ENCODE measurements at places on chromosomes 2 and 18.

- DNase-seq = no peak
Measured at GRCh38 chr2:11060376-11061169, 94.7 kb upstream of the SLC66A3 start.

- DNase-seq = no peak
Measured at GRCh38 chr2:240412975-240413812, 22.3 kb upstream of the GPC1 start.

GRCh38 chr2:157106950-157107349, 150.6 kb upstream of the GALNT5 start:
- no peak for DNase-seq

DNA sequence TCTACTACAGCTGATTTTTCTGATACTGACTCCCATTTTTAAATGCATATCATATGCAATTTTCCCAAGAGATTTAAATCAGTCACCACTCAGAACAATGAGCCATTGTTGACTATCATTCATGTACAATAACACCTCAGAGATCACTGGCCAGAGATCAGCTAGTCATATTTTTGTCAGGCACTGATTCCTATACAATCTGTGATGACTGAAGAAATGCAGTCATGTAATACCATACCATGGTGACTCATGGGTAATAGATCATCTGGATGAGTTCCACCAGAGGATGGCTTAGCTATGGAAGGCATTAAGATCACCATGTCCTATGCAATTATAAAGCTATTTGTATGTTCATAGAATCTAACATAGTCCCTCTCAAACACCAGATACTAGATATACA, 285.7 kb upstream of the DCC start:
- no peak for DNase-seq

DNA sequence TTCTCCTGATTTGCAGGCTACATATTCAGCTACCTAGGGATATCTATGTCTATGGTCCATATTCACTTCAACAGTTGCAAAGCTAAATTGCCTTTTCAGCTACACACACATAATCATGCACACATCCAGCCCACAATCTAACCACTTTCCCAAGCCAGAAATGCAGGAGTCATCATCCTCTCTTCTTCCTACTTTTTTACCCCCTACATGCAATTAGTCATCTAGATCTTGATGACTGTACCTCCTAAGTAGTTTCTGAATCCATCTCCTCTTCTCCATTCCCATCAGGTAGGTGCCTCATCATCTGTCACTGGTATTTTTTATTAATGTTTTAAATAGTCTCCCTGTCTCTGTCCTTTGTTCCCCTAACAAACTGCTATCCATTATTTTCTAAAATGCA, 23.7 kb upstream of the SPRED2 start:
- DNase-seq = no peak

DNA sequence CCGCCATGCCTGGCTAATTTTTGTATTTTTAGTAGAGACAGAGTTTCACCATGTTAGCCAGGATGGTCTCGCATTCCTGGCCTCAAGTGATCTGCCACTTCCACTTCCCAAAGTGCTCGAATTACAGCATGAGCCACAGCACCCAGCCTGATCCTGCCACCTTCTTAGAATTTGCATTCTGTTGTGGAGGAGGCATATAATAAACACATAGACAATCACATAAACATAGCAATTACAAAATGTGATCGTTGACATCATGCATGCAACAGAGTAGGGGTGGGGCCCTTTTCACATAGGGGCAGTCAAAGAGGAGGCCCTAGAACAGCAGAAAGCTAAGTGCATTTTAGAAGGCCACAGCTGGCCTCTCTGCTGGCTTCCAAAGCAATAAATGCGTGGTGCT, 39.9 kb upstream of the TSPYL6 start:
- DNase-seq = no peak

DNA sequence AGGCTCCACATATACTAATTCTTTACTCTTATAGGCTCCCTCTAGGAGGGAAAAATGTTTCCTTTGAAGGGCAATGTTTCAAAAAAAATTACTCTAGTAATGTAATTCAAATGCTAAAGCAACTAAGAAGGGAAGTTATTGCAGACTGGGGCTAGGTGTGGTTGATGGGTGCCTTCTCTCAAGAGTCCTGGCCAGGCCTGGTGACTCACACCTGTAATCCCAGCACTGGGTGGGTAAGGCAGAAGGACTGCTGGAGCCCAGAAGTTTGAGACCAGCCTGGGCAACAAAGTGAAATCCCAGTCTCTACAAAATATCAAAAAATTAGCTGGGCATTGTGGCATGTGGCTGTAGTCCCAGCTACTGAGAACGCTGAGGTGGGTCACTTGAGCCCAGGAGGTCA, 31.2 kb upstream of the CDKL4 start:
- DNase-seq = no peak

DNA sequence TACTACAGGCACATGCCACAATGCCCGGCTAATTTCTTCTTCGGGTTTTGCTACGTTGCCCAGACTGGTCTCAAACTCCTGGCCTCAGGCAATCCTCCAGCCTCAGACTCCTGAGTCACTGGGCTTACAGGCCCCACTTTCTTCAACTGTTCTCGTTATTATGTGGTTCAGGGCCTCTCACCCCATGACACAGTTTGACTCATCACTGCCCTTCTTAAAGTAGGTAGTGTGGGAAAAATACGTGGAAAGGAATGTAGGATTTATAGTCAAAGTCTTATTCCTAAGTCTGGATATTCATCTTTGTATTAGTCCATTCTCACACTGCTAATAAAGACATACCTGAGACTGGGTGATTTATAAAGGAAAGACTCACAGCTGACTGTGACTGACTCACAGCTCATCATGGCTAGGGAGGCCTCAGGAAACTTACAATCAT, 19.4 kb downstream of the CENPA start:
- no peak for DNase-seq

DNA sequence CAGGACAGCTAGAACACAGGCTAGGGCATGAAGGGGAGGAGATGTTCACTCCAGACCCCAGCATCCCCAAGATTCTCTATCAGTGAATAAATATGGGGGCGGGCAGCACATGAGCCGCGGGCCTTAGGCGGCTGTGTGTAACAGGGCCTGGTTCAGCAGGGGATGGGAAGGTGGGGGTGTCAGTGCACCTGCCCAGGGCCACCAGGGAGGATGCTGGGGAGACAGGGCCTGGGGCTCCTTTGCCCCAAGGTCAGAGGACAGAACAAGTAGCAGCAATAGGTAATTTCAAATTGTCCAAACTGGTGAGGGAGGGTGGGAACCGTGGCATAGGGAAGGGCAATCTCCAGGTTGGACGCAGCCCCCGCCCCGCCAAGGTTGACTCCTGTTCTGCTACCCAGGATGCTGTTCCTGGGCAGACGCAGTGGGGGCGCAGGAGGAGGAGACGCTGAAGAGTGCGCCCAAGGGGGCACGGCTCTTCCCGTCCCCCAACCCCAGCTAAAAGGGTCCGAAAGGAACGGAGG, 16.2 kb downstream of the CYP26B1 start:
- no peak for DNase-seq

- DNase-seq = no peak
Measured at GRCh38 chr2:88684519-88684918, 7.0 kb upstream of the RPIA start.

DNA sequence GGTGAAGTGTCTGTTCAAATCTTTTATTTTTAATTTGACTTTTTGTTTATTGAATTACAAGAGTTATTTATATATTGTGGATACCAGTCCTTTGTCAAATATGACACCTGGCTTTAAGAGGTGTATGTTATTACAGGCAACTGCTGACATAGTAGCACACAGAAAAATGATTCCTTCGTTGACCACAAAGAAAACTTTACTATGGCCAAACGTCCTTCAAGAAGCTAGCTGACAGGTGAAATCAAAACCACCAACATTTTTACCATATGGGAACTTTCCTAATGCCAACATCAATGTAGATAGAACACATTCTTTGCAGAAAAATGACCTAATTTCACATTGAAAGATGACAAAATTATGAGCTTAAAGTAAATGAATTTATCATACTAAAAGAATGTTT, 6.4 kb upstream of the SRBD1 start:
- DNase-seq = no peak

DNA sequence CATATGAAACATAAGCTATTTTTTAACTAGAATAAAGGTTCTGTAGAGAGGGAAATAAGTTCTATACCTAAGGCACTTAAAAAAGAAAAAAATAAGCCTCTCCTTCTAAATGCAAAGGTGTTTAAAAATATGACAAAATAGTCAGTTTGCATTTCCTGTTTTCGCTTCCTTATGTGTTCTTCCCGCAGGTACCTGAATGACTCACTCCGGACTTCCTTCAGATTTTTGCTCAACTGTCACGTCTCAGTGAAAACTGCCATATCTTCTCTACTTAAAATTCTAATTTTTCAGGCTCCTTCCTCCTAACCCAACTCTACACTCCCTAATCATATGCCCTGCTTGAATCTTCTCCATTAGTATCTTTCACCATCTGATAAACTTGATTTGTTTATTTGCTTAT, 1333.1 kb downstream of the LRP1B start:
- DNase-seq = no peak

GRCh38 chr2:108378851-108379250, 1.1 kb downstream of the SULT1C4 start:
- no peak for DNase-seq

GRCh38 chr2:96207073-96207773, 1.4 kb downstream of the STARD7 start:
- DNase-seq = no peak

DNA sequence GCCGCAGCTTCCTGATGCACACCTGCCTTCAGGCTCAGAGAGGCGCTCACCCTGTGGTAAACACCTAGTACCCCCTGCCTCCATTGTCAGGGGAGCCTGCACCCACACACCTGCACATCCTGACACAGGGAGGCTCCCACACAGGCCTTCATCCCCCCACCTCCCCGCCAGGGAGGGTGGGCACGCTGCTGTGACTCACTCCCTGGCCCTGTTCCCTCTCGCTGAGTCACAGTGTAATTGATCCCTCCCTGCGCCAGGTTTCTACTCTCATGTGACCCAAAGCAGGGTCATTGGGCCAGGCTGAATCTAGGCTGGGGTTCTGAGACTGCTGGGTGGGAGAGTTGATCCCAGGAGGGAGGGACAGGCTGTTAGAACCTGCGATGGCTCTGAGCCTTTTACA, 8.5 kb upstream of the CELF4 start:
- DNase-seq = no peak

DNA sequence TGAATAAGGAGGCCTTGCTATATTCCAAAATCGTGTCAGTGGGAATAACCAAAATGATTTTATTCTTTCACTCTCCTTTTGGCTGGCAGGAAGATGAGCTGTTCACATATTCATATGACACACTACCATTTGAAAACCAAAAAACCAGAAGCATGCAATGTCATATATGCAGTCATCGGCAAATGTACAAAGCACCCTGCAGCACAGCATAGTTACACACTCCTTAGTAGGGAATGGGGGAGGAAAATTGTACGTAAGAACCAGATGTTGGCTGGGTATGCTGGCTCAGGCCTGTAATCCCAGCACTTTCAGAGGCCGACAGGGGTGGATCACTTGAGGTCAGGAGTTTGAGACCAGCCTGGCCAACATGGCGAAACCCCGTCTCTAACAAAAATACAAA, 176.6 kb downstream of the GFPT1 start:
- no peak for DNase-seq

GRCh38 chr2:150280231-150280630, 207.2 kb downstream of the RND3 start:
- DNase-seq = no peak

- DNase-seq = no peak
Measured at GRCh38 chr2:234427081-234428061, 69.5 kb downstream of the ARL4C start.

- no peak for DNase-seq
Measured at GRCh38 chr2:27014771-27015433, 17.9 kb upstream of the TMEM214 start.

GRCh38 chr18:68699043-68699442, 15.9 kb downstream of the TMX3 start:
- DNase-seq = no peak

GRCh38 chr2:85235281-85235680, 92.5 kb downstream of the TGOLN2 start:
- no peak for DNase-seq
